ENCODE measurements at places on chromosomes 16 and 17.
A peak's percentile ranks its signal among the peaks of the same experiment; 100 is the strongest.

DNA sequence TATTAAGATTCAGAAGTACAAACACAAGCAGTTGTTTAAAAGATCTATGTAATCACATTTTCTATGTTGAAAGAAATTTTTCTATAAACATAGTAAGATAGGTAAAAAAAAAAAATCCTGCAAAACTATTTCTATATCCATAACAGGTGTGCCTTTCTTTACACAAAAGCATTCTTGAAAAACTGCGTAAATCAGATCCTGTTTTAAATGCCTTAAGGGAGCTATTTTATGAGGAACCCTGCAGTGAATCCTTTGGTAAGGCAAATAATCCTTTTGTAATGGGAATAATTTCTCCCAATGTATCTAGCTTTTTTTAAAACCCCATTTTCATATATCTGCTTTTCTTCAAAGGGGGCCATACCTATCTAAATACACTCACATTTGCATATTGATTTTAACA lies 157.3 kb downstream of the AATF start:
- DNase-seq = no peak

DNA sequence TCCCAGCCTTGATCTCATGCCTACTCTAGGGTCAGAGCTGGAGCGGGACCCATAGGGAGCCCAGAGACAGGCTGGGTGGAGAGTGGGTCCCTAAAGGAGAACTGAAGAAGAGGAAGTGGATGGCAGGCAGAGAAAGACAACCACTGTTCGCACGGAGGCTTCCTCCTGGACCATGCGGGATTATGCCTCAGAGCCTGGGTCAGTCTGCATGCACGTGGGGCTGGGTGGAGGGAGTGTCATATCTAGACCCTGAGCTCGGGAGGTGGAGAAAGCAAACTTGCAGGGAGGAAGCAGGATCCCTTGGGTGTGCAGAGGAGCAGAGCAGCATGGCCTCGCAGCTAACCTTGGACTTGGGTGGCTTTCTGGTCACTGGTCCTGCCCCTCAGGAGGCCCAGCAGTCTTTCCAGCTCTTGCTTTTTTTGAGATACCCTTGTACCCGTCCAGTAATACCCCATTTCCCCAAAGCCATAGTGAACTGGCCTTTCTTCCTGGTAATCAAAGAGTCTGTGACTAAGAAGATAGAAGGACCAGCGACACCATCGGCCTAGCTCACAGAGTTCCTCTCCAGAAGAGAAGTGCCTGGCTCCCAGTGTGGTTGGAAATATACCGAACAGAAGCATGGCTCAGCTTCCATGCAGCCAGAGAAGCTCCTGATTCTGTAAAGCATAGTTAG lies 344.2 kb downstream of the CPPED1 start:
- DNase-seq = peak; percentile 73

- no peak for DNase-seq
These were observed 1.1 kb downstream of the KDM8 start for GRCh38 chr16:27204312-27204915.

- no peak for DNase-seq
These were observed 70.0 kb upstream of the PMFBP1 start for GRCh38 chr16:72241930-72242329.

GRCh38 chr16:72424757-72425156 lies 252.8 kb upstream of the PMFBP1 start:
- no peak for DNase-seq

GRCh38 chr17:76865174-76865573 lies 3.0 kb upstream of the MGAT5B start:
- no peak for DNase-seq

GRCh38 chr17:49490276-49490675 lies 4.8 kb upstream of the NGFR start:
- DNase-seq = no peak

- peak; percentile 38 for DNase-seq
These were observed 38.1 kb downstream of the SOST start for GRCh38 chr17:43720311-43721060.

DNA sequence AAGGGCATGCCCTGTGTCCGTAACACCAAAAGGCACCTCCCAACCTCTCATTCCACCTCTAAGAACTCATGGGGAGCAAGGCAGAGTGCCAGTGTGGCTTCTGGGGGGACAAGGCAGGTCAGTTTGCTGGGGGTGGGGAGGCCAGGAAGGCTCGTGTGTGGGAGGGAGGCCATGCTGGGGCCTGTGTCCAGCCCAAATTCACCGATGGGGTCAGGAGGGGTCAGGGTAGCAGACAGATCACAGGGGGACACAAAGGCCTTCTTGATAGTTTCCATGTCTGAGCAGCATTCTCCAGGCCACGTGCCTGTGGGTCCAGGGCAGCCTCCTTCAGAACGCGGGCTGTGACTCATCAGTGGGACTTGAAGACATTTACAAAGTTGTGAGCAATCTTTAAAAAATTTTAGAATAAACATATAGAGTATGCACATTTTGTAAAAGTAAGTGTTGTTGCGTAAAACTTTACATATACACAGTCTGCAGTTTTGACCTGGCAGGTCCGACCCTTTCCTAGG lies 20.9 kb downstream of the SPACA3 start:
- DNase-seq = no peak

DNA sequence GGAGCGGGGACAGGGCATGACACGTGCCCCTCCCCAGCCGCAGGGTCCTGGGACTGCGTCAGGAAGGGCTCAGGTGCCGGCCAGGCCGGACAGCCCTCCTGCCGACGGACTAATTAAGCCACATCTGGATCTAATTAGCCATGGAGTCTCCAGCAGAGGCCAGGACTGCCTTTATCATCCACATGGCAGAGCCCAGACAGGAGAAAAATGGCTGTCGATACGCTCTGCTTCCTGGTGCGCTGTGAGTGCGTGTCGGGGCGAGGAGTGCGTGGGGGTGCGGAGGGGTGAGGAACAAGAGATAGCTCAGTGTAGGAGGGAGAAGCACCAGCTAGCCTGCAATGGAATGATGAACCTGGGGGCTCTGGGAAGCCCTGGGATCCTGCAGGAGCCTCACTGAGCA lies 218.8 kb downstream of the IRF8 start:
- DNase-seq = no peak

DNA sequence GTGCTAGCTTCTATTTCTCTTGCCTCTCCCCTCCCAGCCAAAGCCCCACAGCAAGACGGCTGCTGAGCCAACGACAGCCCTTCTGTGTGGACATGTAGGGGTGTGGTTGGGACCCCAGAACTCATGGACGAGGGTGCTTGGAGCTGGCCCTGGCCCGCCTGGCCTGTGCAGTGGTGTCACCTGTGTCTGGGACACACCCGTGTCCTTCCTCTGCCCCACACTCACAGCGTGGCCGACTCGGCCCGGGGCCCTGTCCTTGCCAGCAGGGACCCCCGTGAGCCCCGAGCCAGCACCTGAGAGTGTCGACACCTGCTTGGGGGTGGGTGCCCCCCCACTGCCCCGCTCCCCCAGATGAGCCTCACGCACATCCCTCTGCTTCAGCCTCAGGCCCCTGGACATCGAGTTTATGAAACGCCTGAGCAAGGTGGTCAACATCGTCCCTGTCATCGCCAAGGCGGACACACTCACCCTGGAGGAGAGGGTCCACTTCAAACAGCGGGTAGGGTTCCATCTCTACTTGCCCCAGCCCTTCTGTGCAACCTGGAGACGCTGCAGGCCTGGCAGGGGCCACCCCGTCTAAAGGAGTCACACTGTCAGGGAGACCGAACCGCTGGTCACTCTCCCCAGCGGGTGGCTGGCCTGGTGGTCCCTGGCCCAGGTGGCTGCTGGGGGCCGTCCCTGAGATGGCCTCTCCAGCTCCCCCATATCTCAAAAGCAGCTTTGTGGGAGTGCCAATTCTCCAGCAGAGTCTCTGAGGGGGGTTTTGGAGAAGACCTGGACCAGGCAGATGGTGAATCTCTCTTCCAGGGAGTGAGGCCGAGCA lies 349.8 kb downstream of the SEC14L1 start:
- DNase-seq = no peak

GRCh38 chr17:2985318-2985717 lies 78.1 kb downstream of the OR1D5 start:
- no peak for DNase-seq

DNA sequence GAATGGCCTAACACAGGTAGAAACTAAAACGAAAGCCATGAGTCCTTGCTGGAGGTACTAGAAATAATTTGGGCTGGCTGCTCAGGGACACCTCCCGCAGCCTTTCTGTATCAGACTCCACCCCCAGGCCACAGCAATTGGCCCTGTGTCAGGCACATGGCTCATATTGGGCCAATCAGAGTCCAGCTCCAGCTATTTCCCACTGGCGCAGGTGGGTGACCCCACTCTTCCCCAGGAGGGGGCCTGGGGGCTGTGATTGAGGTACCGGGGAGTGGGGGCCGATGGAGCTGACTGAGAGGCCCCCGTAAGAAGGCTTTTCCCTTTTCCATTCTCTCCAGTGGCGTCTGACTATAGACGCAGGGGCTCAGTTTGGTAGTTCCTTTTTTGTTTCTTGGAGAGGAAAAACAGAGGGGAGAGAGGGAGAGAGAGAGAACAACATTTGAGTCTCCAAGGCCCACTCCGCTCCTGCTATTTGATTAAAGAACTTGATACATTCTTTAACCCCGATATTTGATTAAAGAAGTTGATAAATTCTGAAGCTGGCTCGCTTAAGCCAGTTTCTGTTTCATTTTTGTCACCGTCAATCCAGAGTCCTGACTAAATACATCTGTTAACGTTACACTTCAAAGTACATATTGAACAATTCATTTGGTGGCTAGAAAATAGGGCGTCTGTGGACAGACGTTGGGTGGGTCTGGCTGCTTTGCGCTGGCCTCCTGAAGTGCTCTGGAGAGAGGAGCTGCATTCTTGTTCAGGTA lies 26.3 kb downstream of the FOXL1 start:
- peak; percentile 80 for DNase-seq

- no peak for DNase-seq
These were observed 1.5 kb downstream of the MPV17L start for GRCh38 chr16:15396948-15397594.

DNA sequence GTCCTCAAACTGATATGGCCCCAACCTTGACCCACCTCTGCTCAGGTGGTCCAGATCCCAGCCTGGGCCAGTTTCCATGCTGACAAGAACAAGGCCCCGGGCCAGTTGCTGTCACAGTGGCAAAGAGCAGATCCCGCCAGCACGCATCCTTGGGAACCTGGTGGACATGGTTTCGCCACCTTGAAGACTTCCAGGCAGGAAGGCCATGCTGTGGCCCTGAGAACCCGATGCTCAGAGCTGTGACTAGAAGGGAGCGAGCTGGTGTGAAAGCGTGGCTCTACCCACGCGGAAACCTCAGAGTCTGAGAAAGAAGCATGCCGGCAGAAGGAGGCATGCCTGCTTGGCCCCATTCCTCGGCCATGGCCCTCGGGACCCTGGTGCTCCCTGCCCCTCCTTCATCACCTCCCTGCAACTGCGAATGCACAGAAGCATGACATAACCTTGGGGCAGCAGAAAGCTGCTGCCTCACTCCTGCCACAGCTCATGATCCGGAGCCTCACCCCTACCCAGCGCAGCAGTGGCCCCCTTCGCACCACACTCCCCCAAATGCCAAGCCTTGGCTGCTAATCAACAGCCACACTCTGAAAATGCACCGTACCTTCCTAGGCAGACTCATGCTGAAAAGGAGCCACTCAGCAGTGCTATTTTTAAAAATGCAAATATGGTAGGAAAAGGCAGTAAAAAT lies 33.2 kb downstream of the UBE2O start:
- DNase-seq = no peak

GRCh38 chr17:75777296-75777922 lies 7.2 kb upstream of the UNK start:
- DNase-seq = no peak

GRCh38 chr16:46789499-46790414 lies 41.2 kb downstream of the C16orf87 start:
- DNase-seq = peak; percentile 85

GRCh38 chr16:74865922-74866598 lies 91.4 kb upstream of the FA2H start:
- no peak for DNase-seq

DNA sequence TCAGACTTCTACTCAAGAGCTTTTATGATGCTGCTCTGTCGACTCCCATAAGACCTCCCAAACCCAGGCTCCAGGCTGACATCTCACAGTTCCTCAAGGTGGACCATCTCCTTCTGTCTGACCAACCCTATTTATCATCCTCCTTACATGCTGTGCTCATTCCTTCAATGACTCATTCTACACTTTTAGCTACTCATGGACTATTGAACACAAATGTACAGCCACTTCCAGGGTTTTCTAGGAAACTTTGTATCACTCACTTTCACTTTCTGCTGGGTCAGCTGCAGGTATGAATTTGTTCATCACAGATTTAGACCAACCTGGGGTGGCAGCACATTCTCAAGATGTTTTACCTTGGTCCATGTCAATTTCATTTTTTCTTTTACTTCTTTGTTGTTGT lies 162.4 kb upstream of the FAM20A start:
- no peak for DNase-seq

DNA sequence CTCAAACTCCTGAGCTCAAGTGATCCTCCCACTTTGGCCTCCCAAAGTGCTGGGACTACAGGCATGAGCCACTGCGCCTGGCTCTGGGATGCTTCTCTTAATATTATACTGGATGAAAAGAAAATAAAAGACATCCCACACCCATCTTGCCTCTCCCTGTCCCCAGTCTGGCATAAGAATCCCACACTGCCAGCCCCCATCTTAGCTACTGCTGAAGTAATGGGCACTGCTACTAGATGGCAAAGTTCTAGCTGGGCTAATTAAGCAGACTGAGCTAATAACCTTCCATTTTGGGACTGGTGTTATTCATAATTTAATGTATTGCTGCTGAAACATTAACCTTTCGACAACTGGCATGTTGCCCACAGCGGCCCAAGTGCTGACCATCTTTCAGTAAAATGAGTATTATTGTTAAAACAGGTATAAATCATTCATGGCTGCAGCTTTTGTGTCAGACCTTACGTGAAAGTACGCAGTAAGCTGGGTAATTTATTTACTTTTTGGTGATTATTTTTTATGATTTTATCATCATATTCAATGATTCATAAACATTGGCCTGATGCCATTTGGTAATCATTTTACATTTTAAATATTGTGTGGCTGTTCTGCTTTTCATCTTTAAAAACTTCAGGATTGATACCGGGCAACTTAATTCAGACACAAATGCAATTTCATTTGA lies 47.4 kb upstream of the ZFHX3 start:
- no peak for DNase-seq

- no peak for DNase-seq
These were observed at the start of gene HNF1B for GRCh38 chr17:37744961-37745800. Gene HNF1B, minus strand, starts transcription at chr17:37745059. Its CDS starts 175 bp downstream, at chr17:37744884.

- no peak for DNase-seq
These were observed at the start of gene KRT28 for GRCh38 chr17:40799859-40800258. Gene KRT28, minus strand, starts transcription at chr17:40799959. Its CDS starts 66 bp downstream, at chr17:40799893.

- DNase-seq = peak; percentile 79
These were observed 236.6 kb upstream of the GSE1 start for GRCh38 chr16:85376292-85377095.

GRCh38 chr17:65609749-65610148 lies 48.3 kb upstream of the AXIN2 start:
- DNase-seq = no peak

GRCh38 chr17:12759090-12759489 lies 30.2 kb upstream of the ARHGAP44 start:
- no peak for DNase-seq
